ENCODE measurements at places on chromosomes 5 and 9.

GRCh38 chr5:66538126-66538525 is 58.1 kb upstream of the MAST4 start:
- DNase-seq, result no peak

GRCh38 chr5:65873181-65873750 is 53.1 kb upstream of the ERBIN start:
- DNase-seq, result no peak

GRCh38 chr5:32949286-32949970 is 238.3 kb downstream of the NPR3 start:
- DNase-seq, result no peak

DNA sequence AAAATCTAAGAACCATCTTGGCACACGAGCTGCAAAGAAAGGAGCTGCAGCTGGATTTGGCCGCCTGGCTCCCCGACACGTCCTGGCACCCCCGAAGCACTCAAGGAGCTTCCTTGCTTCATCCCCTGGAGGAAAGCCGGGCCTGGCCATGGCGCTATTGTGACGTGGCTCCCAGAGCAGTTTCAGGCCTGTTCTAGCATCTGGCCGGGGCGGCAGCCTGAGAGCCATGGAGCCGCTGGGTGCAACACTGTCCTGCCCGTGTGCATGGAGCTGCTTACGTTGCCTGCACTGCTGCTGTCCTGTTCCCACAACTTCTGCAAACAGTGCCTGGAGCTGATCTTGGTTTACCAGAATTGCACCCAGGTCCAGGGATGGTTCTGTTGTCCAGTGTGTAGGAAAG is 63.5 kb downstream of the PTPDC1 start:
- DNase-seq, result no peak

- no peak for DNase-seq
Observed at GRCh38 chr5:156331181-156331580, 4.2 kb downstream of the SGCD start.

DNA sequence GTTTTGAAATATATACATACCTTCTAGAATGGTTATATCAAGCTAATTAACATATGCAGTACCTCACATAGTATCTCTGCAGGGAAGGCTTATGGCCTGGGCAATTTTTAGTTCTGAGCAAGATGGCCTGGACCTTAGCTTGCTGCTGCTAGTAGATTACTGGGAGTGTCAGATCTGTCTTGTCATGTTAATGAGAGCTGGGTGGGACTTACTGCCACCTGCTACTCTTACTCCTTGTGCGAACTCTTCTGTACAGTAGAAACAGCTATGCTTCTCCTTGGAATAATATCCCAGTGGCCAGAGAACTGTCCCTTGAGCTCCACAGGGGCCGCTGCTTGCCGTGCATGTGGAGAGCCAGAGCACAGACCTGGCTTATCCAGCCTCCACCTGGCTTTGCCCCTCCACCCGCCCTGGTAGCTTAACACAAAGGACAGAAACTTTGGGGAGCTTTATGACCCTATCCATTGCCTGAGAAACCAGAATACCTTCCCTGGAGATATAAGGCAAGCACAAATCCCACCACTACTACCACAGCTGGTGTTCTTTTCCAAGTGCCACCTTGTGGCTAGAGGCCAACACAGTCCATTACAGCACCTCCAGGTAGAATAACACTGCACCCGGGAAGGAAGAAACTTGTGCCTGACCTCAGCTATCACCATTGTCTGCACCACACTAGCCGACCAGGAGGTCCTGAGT is 74.4 kb upstream of the RUSC2 start:
- peak; percentile 52 for DNase-seq

DNA sequence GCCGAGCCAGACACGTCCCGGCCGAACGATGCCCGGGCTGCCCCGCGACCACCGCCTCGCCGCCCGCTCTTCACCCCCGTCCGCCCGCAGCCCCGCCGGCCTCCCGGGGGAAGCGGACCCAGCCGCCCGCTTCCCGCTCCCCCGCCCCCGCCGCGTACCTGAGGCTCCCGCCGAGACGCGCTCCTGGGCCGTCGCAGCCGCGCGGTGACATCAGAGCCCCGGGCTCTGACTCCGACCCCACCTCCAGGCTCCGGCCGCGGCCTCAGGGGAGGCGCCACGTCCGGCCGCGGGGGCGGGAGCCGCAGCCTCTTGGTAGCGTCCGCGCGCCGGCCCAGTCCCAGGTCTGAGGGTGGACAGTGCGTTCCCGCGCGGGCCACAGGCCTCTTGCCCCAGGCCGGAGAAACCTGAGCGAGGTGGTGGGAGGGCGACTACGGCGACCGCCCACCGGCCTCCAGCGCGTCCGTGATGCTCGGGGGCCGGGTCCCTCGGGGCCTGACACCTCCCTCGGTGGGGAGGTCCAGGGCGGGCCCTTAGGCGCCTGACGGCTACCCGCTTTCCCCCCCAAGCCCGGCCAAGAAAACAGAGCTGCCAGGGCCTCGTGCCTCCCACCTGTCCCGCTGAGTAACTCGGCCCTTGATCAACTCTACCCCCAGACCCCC is at the start of gene SHROOM1:
Gene SHROOM1, minus strand, starts transcription at position 212 of the 659 bp plus-strand sequence. CDS start 4,507 bp downstream, outside the sequence.
- no peak for DNase-seq

GRCh38 chr9:14782286-14783051 is 59.9 kb upstream of the CER1 start:
- DNase-seq, result no peak

- DNase-seq, result no peak
Observed at GRCh38 chr9:2159521-2160454, 144.6 kb downstream of the SMARCA2 start.

DNA sequence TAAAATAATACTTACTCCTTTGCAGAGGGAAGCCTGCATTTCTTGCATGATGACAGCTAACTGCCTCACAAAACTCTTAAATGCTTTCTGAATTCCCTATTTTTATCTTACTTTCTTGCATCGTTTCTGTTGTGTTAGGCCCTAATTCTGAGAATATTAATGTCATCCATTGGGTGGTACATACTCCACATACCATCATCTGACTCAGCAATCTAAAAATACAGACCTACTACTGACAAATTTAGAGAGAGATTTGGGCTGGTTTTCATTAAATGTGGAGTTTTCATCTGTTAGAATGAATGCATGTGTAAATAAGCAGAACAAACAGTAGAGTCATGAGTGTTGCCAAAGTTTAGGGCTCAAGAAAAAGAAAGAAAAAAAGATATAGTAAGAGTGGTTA is 26.5 kb upstream of the KCNN2 start:
- no peak for DNase-seq

DNA sequence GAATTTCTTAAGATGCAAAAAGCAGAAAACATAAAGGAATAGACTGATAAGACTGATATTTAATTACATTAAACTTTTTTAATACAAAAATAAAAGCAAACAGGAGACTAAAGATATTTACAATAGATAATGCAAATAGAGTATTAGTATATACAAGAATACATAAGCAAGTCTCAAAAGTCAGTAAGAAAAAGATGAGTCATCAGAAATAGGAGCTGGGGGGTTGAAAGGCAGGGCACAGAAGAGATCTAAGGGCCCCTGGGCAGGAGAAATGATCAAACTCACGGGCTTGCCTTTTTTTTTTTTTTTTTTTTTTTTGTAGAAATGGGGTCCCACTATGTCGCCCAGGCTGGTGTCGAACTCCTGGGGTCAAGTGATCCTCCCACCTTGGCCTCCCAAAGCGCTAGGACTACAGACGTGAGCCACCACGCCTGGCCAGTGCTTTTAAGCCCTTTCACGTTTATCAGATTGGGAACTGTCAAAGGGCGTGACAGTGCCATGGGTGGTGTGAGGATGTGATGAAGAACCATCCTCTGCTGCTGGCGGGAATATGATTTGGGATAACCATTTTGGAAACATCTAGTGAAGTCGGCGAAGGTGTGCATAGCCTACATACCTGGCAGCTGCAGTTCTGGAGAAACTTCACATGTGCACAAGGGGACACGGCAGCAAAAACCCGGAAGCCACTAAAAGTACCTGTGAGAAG is 126.1 kb downstream of the CACNA1B start:
- DNase-seq, result no peak

DNA sequence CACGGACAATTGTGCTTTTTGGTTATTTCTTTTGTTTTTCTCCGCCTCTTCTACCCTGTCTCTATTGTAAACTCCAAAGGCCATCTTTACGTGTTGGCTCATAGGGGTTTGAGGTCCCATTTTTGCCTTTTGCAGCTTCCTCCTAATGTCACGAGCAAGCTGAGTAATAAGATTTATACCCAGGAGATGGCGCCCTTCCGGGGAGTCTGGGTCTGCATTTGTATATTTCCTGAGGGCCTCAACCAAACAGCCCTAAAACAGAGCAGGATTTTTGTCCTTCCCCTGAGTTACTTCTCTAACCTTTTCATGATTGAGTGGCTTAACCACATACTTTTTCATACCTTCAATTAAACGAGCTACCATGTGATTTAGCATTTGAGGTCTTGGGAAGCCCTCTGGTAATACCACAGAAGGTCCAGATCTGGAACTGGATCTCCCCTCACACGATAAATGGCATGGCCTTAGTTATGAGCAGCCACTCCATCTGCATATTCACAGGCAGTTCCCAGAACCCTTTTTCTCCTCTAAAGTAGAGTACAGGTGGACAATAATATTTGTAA is 11.2 kb upstream of the CFAP95 start:
- peak; percentile 75 for DNase-seq

DNA sequence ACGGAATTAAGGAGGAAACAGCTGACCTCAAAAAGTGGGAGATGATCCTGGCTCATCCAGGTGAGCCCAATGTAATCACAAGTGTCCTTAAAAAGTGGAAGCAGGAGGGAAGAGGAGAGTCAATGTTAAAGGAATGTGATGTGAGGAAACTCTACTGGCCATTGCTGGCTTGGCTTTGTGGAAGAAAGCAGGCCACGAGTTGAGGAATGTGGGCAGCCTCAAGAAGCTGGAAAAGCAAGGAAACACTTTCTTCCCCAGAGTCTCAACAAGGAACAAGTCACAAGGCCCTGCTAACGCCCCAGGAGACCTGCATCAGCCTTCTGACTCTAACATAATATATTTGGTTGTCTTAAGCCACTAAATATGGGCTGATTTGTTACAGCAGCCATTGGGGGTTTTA is 252.8 kb downstream of the PSAT1 start:
- DNase-seq, result no peak

GRCh38 chr9:112562235-112562958 is 75.8 kb downstream of the KIAA1958 start:
- no peak for DNase-seq

- no peak for DNase-seq
Observed at GRCh38 chr9:4967523-4967922, 17.5 kb upstream of the JAK2 start.

- DNase-seq, result no peak
Observed at GRCh38 chr5:151062405-151063141, 18.3 kb downstream of the TNIP1 start.

DNA sequence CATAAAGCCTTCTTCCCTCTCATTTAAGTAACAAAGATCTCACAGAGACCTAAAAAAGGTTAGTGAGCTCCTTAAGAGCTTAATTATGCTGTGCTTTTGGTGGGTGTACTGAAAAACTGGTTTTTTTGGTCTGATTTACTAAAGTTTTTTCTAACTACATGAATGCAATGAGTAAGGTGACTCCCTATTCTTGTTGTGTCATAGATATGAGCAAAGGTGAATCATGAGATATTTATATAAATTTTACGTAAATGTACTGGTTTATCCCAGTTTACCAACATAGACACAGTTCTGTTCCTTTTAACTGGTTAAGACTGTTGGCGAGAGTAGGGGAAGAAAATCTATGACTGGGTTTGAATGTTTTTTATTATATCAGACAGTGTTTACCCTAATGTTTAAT is 250.5 kb downstream of the NR2F1-AS1 start:
- no peak for DNase-seq

- no peak for DNase-seq
Observed at GRCh38 chr9:123834889-123835562, 94.9 kb downstream of the DENND1A start.

DNA sequence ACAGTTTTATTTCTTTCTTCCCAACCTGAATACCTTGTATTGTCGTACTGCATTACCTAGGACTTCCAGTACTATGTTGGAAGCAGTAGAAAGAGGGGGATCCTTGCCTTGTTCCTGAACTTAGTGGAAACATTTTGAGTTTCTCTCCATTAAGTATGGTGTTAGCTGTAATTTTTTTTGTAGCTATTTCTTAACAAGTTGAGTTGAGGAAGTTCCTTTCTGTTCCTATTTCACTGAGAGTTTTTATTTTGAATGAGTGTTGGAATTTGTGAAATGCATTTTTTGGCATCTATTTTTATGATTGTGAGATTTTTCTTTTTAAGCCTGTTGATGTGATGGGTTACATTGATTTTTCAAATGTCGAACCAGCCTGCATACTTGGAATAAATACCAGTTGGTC is 49.0 kb downstream of the FSD1L start:
- no peak for DNase-seq

DNA sequence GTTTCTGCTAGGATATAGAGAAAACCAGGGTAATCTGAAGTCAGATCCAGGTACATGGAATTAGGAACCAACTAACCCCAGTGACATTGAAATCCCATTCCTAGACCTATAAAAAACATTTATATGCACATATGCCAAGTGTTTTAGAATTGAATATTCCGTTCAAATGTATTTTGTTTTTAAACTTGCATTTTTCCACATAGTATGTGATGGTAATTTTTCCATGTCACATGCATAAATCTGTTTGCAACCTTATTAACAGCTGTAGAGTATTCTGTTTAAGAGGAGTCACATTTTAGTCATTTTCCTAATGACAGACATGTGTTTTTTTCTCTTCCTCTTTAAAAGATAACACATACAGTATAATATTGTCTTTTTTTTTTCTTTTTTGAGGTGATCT is 50.2 kb downstream of the FOCAD start:
- no peak for DNase-seq

DNA sequence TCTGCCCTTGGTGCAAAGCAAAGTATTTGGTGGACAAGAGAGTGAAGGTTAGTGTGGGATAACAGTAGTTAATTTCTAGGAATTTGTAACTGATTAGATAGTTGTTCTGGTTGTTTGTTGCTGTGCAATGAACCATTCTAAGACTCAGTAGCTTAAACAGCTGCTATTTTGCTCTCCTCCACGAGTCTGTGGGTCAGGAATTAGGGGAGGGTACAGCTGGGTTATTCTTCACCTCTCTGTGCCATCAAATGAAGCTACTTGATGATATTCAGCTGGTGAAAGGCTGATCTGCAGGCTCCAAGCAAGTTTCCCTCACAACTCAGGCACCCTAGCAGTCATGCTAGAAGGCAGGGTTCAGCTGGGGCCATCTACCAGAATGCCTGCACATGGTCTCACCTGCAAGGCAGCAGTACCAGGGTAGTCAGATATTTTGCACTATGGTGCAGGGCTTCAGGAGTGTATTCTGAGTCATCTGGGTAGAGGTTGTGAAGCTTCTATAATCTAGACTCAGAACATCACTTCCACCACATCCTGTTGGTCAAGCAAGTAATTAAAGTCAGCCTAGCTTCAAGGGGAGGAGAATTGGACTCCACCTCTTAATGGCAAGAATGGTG is 159.5 kb upstream of the SLC28A3 start:
- DNase-seq, result no peak

Data from H1 (cell line).